ENCODE measurements at places on chromosomes 1 and 21.

- no peak for DNase-seq
These were observed 132.0 kb upstream of the C1orf21 start for GRCh38 chr1:184254849-184255248.

GRCh38 chr1:205147191-205147835, 25.5 kb upstream of the RBBP5 start:
- DNase-seq = no peak

- no peak for DNase-seq
These were observed 35.4 kb downstream of the ENAH start for GRCh38 chr1:225617479-225617878.

DNA sequence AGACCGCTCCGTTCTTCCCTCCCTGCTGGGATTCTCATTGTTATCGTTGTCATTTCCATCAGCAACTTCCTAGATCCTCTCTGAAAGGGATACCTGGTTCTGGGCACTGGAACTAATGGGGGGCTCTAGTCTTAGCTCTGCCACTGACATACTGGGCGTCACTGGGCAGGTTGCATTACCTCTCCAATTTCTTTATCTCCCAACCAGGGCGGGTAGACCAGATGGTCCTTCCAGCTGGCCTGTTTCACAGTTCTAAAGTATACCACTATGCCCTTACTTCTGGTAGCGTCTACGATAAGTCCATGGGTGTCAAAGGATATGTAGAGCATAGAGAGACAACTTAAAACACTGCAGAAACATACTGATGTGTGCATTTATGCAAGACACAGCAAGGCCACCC, 1.4 kb downstream of the GPR37L1 start:
- no peak for DNase-seq

GRCh38 chr1:241311056-241311746, 45.8 kb downstream of the RGS7 start:
- no peak for DNase-seq

GRCh38 chr21:15534450-15534886, 195.3 kb upstream of the USP25 start:
- no peak for DNase-seq

- no peak for DNase-seq
These were observed 154.7 kb downstream of the GRIK3 start for GRCh38 chr1:36879613-36880012.

GRCh38 chr1:86992861-86993260, 78.4 kb downstream of the HS2ST1 start:
- no peak for DNase-seq

DNA sequence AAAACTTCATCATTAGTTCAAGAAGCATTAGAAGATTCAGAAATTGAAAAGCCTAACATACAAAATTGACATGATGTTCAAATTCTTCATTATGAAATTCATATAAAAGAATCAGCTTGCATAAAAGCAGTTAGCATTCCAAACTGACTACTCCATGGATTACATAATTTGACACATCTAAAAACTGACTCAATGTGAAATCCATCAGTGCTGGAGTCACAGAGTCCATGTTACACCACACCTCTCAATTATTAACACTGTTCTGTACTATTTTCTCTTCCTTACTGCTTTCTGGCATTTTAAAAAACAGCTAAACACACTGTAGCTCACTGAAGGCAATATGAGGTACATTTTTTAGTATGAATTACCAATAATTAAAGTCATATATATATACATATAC, 28.0 kb downstream of the ARHGAP29 start:
- no peak for DNase-seq

GRCh38 chr1:119569095-119569494, 62.1 kb downstream of the HSD3B1 start:
- no peak for DNase-seq

GRCh38 chr1:247172996-247173395, 1.2 kb upstream of the ZNF124 start:
- DNase-seq = peak; percentile 46

- DNase-seq = no peak
These were observed 543.5 kb downstream of the LMO4 start for GRCh38 chr1:87872189-87872588.

DNA sequence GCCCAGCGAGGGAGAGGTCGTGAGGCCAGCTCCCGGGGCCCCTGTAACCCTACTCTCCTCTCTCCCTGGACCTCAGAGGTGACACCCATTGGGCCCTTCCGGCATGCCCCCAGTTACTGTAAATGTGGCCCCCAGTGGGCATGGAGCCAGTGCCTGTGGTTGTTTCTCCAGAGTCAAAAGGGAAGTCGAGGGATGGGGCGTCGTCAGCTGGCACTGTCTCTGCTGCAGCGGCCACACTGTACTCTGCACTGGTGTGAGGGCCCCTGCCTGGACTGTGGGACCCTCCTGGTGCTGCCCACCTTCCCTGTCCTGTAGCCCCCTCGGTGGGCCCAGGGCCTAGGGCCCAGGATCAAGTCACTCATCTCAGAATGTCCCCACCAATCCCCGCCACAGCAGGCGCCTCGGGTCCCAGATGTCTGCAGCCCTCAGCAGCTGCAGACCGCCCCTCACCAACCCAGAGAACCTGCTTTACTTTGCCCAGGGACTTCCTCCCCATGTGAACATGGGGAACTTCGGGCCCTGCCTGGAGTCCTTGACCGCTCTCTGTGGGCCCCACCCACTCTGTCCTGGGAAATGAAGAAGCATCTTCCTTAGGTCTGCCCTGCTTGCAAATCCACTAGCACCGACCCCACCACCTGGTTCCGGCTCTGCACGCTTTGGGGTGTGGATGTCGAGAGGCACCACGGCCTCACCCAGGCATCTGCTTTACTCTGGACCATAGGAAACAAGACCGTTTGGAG, 23.7 kb upstream of the TNFRSF1B start:
- peak; percentile 92 for DNase-seq

DNA sequence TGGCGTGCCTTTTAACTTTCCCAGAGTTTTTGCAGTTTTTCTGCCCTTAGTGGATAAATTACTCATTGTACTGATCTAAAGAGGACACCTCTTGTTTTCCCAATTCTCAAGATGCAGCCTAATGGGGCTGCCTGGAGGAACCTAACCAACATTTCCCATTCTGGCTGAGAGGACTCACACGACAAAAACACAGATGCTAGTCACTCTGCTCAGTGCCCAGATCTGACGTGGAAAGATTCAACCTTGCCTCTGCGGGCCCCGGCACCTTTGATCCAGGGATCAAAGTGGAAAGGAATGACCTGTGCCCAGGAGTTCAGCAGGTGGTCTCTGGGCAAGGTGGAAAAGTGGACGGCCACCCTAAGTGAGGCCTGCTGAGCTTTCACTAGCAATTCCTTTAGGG, 162.4 kb upstream of the FMN2 start:
- DNase-seq = no peak

DNA sequence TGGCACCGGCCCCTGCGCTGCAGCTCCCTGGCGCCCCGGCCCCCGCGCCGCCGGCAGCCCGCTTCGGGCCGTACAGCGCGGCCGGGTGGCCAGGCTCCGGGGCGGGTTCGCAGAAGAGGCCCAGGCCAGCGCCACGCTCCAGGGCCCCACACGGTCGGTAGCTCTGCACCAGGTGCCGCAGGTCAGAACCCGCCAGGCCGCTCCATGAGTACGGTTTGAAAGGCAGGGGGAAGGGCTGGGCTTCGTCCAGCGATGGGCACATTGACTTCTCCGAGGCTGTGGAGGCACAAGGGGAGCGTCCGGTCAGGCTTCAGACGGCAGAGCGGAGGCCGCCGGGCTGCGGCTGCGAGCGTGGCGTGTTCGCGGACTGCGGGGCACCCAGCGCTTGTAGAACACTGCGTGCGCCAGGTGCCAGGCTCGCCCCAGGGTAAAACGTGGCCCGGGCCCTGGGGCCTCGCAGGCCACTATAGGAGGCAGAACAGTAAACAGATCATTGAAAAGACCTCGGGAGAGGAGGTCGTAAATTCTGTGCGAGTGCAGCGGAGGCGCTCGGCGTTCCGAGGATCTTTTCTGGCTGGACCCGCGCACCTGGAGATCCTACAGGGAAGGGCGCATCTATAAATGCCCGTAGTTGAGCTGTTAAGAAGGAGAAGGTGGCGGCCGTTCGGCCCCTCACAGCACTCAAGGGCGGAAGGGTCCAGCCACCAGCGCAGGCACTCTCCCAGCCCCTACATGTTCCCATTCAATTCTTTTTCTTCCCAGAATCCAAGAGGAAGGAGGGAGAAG, 5.7 kb downstream of the GFI1 start:
- DNase-seq = no peak

GRCh38 chr1:114691061-114691460, 4.3 kb downstream of the AMPD1 start:
- no peak for DNase-seq

- peak; percentile 62 for DNase-seq
These were observed 80.6 kb downstream of the GON4L start for GRCh38 chr1:155776414-155776813.

DNA sequence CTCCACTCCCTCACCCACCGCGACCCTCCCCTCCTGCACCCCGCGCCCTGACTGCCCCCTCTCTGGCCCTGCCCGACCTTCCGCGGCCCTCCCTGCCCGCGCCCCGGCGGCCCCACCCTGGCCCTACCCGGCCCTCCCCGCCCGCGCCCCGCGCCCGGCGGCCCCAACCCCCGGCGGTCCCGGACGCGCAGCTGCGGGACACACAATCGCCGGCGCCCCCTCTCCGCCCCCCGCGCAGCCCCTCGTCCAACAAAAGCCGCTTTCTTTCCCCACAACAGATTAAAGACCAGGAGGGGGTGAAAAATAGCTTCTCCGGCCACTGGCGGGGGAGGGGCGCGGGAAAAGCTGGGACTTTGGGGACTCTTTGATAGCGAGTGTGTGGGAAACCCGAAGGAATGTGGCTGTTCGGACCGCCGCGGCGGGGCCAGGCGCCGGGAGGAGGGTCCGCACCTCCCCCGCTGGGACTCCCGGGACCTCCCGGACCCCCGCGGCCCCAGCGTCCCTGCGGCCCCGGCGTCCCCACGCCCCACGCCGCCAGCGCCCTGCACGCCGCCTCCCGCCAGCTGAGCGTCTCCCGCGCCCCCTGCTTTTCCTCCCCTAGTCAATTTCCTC, 8.8 kb upstream of the ID3 start:
- no peak for DNase-seq

- DNase-seq = peak; percentile 84
These were observed 4.1 kb downstream of the AXDND1 start for GRCh38 chr1:179369751-179370341.

DNA sequence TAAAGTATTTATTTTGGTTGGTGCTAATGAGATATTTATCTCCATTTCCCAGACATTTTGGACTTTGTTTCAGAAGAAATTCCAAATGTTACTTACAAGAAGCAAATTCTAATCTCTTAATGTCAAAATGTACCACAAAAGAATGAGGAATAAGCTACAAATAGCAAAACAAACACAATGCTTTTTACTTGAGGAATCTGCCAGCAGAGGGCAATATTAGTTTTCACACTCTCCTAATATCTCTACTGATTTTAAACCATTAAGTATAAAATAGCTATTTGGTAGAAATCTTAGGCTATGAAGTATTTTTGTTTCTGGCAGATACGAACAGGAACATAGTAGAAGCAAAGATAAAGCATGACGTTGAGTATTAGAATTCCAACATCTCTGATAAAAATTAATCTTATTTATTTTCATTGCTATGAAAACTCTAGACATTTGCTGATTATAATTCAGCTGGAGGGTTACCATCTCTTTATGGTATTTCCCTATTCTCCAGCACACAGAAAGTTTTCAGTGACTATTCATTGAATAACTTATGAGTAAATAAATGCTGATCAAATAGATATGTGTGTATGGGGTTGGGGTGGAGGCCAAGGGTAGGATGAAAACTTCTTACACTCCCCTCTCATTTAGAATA, 13.4 kb upstream of the HMCN1 start:
- peak; percentile 62 for DNase-seq

DNA sequence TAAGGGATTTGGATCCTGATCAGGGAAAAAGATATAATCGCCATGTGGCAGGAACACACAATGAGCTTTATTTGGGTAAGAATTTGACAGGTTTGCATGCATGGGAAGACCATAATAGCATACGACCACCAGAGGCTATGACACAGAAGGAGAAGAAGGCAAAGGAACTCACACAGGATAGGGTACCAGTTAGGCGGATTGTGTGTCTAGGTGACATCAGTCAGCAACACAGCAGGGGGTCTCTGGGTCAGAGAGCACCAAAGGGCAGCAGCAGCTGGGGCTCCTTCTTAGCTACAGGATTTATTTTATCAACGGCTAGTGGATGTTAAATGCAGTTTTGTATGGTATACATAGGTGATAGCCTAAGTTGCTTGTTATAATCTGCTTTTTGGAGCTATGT, 551.3 kb downstream of the KCNT2 start:
- DNase-seq = no peak

DNA sequence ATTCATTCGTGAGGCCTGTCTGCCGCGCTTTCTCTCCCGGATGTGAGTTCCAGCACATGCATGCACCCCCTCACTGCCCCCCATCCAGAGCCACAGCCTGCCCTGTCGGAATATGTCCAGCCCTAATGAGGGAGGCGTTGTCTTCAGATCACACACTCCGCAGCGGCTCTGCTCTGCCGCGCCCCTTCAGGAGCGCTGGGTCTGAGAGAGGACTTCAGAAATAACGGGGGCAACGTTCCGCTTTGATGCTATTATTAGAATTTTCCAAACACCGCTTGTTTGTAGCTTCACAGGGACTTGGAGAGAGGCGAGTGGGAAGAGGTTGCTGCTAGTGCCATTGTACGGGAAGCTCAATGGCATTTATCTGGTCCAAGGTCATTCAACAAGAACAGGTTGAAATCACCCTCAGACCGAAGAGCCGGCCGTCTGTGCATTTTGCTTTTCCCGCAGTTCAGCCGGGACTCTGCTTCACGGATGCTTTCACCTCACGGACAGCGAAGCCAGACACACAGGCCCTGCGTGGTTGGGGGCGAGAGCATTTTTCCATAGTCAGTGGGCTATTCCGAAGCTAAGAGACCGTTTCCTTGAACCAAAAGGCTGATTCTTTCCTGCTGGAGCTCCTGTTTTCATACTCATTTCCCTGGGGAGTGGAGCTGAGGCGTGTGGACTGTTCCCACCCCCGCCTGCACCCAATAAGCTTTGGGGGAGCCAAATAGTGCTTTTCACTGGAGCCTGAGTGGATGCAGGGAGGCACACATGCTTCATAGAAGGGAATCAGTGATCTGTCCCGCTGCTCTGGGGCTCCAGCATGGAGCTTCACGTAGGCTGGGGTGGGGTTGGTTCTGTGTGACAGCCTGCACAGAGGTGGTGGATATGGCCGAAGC, 69.7 kb downstream of the GALNT2 start:
- DNase-seq = no peak

- no peak for DNase-seq
These were observed 144.1 kb upstream of the AJAP1 start for GRCh38 chr1:4510276-4510691.

Data from suppressor macrophage (primary cell).